ENCODE measurements at places on chromosomes 11 and 22.

DNA sequence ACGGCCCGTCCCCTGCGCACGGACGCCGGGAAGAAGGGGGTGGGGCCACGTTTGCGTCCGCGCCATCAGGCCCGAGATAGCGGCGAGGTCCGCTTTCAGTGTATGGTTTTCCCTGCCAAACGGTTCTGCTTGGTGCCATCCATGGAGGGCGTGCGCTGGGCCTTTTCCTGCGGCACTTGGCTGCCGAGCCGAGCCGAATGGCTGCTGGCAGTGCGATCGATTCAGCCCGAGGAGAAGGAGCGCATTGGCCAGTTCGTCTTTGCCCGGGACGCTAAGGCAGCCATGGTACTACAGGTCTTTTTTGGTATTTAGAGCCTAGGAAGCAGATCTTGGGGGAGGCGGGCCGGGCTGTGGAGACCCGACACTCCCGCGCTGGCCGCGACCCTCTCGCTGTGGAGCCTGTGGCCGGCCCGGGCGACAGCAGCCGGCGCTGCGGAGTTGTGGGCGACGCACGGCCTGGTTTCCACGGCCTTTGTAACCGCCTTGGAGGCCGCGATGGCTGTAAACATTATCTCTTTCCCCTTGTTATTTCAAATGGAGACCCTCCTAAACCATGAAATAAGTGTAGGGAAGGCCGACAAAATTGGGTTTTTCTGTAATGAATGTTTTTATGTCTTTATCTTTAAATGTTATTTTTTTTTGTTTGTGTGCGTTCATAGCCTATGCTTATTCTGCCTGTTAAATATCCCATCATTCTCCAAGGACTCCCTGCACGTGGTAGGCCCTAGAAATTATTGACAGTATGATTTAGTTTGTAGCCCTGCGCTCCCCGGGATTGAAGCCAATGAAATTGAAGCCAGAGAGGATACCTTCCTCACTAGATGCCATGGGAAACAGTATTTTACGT lies at the start of gene AASDHPPT:
Gene AASDHPPT (plus strand): TSS at position 54 of the 847 bp plus-strand sequence. CDS start 49 bp downstream, at position 103.
- DNase-seq: no peak

GRCh38 chr11:36363361-36364268 lies 67.5 kb downstream of the PRR5L start:
- no peak for DNase-seq

DNA sequence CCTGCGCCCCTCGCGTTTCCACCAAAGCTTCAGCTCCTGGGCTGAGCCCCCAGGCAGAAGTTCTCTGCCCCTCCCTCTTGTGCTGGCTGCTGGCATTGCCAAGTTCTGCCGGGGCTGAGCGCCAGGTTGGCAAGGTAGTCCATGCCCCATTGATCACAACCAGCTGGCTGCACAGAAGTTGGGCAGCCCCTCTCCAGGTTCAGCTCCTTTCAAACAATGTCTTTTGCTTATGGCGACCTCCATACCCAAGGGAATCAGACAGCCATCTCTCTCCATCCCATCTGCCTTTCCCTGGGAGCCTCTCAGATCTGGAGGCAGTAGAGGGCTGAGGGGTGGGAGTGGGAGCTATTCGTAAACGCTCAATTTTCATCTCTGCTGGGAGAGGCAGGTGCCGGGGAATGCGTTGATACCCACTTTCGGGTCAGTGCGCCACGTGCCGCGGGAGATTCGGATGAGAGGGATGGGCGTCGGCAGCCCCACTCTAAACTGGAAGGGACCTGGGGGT lies 1.5 kb downstream of the ADAMTS8 start:
- no peak for DNase-seq

DNA sequence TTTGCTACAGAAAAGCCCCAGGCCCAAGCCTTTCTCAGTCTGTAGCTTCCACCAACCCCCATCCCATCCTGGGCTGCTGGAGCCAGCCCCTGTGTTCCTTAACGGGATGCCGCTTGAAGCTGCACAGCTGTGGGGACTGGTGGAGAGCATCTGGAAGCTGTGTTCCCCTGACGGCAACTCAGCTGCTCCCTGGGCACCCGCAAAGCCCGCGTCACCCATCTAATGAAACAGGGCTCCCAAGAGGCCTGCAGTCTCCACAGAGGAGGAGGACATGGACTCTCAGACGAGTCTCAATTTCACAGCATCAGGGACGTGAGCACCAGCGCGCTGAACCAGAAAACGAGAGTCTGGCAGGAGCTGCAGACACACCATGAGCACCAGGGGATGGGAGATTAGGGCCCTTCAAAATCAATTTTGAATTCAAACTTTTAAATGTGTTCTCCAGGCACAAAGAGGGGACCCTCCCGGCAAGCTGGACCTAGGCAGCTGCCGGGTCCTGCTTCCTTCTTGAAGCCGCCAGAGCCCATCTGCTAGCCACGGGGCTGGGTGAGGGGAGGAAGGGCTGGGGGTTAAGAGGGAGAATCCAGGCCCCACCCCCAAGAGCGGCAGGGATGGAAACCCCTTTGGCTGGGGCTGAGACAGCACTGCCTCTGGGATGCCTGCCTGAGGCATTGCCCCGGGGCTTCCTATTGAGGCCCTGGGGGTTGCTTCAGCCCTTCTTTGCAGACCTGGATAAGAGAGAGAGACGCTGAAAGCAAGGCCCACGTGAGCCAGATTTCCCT lies 21.0 kb downstream of the LMO1 start:
- no peak for DNase-seq

- DNase-seq: no peak
These were observed 7.8 kb downstream of the FTH1 start for GRCh38 chr11:61959678-61960077.
